ENCODE measurements at places on chromosomes 7 and 10. TPM values are rescaled to one million over a fixed set of nuclear protein-coding genes. Genes with fewer than 3 reads are reported as not detected.

DNA sequence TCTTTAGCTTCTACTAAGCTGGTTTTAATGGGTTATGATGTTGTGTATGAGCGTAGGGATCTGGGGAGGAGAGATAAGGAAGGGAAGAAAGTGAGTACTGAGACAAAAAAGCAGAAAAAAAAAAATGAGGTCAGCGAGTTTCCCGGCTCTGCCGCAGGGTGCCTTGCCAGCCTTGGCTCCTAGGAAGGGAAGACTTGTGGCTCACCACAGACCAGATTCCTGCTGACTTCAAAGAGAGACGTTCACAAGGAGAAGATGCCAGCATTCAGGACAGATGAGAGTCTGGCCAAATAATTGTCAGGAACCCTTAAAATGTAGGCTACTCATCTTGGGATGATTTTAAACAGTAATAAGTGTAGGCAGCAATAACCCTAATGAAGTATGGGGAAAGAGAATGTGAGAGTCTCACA is 11.4 kb upstream of the FAS start:
- peak; percentile 66 for DNase-seq

DNA sequence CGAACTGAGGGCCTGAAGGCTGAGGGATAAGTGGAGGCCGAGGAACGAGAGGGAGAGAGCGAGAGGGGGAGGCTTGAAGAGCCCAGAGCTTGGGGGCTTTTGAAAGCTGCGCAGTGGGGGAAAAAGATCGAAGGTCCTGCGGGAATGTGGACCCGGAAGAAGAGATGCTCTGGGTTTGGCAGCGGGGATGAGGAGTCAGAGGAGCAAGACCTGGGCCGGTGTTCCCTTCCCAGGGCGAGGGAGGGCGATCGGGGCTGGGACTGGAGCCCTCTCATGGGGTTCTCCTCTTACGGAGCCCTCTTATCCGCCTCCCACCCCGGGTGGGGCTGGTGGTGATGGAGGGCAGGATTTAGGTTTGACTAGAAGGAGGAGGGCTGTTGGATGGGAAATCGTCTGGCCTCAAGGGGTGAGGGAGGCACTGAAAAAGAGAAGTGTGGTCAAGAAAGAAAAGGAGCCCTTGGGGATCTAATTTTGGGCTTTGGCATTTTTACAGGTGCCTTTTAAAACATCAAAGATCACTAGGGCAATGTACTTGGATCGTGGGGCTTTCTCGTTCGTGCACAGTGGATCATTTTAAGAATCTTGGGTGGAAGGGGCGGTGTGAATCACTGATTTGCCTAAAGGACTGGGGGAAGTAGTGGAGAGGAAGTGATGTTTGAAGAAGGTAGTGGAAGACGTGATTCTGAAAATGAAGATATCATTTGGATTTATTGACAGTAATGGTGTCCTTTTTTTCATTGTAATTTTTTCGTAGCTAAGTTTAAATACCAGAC is 637 bp downstream of the SAMD8 start:
- peak; percentile 70 for DNase-seq

- DNase-seq: no peak
Observed at GRCh38 chr7:159329818-159330378, 185.2 kb upstream of the VIPR2 start.

DNA sequence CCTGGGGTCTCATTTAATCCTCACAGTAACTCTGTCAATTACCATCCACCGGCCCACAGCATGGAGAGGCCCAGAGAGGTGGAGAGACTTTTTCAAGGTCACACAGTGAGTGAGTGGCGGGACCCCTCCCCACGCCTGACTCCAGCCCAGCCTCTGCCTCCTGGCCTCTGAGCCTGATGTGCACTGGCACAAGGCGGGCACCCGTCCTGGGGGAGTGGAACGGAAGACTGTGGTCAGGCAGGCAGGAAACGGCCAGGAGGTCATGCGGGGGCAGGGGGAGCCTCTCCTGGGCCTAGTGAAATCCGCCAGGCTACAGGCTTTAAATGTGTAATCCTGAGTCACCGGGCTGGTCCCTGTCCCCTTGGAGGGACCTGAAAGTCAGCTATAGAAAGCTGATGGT is 32.2 kb downstream of the ZCCHC24 start:
- DNase-seq: peak; percentile 40

DNA sequence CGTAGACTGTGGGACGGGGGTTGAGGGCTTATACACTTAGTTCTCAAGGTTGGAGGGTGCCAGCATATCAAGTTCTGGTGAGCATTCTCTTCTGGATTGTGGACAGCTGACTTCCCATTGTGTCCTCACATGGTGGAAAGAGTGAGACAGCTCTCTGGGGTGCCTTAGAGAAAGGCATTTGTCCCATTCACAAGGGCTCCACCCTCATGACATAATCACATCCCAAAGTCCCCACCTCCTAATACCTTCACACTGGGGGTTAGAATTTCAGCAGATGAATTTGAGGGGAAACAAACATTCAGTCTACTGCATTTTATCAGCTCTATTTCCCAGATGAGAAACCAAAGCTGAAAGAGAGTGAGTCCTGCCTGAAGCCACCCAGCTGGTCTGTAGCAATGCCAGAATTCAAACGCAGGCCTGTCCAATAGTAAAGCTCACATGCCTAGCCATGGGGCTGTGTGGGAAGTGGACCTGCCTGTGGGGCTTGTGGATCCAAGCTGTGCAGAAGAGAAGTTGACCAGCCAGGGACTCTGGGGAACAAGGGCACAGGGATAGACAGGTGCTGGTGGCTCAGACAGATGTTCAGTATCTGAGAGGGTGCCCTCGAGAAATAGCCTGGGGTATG is 34.9 kb upstream of the LOXL4 start:
- no peak for DNase-seq

DNA sequence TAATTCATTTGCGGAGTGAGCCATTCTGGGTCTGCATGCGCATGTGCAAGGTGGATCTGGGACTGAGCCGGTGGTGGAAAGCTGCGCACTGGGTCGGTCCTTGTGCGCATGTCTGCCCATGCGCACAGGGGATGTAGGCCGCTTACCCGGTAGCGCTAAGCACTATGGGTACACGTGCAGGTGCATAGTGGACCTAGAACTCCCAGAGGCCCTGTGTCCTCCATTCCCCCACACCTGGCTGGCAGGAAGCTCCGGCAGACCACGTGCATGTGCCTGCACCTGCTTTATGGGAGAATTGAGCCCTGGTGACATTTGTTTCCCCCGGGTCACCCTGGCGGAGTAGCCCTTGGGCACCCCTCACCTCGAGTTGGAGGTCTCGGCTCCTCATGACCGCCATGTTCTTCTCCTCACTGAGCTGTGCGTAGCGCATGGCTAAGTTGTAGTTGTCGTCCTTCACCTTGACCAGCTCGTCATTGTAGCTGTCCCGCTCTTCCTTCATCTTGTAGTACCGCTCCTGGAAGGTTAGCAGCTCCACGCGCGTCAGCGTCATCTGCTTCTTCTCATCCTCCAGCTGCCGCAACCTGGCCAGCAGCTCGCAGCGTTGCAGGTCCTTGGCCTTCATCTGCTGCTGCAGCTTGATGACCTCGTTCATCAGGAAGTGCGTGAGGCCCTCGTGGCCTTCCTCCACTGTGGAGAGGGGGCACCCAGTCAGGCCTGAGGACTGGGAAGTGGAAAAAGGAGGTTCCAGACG is 99.6 kb downstream of the CARD11 start:
- no peak for DNase-seq

GRCh38 chr7:115009139-115009538 is 87.2 kb downstream of the MDFIC start:
- no peak for DNase-seq

GPR15LG gene
- polyA plus RNA-seq: not detected

SFTPA1 gene
- 0.10 TPM for polyA plus RNA-seq

RADIL gene
- polyA plus RNA-seq: 0.98 TPM
